ENCODE measurements at places on chromosomes 7 and 10.

DNA sequence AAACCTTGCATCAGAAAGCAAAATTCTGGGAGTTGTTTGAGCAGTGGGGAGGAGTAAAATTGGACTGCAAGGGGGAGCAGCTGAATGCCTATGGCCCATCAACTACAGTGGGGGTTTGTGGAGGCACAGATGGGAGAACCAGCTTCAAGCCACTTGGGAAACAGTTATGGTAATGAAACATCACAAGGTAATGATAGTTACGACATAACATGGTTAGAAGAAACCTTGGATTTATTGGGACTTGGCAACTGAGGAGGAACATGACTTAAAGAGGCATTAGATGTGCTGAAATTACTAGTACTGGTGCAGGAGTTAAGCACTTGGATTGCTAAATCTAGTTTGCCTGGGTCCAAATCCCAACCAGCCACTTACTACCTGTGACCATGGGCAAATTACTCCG, 868.4 kb downstream of the KCNMA1 start:
- DNase-seq = no peak

DNA sequence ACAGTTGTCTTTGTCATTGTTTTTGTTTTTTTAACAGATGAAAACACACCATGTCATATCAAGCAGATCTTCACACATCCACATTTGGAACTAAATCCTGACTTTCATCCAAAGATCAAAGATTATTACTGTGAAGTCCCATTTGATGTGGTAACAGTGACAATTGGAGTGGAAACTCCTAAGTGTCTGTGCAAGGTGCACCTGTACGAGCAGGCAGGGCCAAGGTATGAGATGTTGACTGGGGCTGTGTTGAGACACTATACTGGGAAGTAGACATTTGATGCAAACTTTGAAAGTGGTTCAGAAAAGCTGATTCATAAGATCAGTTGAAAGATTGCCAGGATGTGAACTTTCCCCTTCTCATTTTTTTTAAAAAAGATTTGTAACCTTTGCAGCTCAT, 152.3 kb downstream of the CPED1 start:
- DNase-seq = no peak

DNA sequence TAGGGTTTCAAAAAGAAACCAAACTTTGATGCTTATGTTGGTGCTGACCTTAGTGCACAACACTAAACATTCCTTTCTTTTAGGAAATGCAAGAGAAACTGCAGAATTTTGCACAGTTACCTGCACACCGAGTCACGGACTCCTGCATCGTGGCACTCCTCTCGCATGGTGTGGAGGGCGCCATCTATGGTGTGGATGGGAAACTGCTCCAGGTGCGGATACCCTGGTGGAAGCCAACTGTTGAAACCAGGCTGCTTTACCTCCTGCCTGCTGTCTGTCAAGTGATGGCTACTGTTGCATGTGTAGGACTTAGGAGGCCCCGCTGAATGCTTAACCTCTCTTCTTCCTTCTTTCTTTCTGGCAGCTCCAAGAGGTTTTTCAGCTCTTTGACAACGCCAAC, 11.7 kb downstream of the CASP2 start:
- DNase-seq = peak; percentile 42

GRCh38 chr10:127145173-127145572, 51.2 kb downstream of the INSYN2A start:
- DNase-seq = no peak

GRCh38 chr7:28695300-28696295, 262.5 kb downstream of the TRIL start:
- no peak for DNase-seq

DNA sequence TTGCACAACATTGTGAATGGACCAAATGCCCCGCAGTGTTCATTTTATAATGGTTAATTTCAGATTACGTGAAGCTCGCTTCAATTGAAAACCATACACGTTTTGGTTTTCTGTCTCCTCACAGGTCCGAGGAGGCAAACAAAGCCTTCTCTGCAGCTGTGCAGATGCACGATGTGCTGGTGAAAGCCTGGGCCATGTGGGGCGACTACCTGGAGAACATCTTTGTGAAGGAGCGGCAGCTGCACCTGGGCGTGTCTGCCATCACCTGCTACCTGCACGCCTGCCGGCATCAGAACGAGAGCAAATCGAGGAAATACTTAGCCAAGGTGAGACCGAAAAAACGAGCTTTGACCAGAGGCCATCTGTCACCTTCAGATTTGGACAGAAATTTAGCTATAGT, 110.3 kb downstream of the TRRAP start:
- no peak for DNase-seq

- DNase-seq = no peak
Measured at GRCh38 chr10:44399659-44400451, 15.0 kb upstream of the CXCL12 start.

GRCh38 chr10:98289802-98290209, 21.8 kb upstream of the LOXL4 start:
- DNase-seq = no peak

DNA sequence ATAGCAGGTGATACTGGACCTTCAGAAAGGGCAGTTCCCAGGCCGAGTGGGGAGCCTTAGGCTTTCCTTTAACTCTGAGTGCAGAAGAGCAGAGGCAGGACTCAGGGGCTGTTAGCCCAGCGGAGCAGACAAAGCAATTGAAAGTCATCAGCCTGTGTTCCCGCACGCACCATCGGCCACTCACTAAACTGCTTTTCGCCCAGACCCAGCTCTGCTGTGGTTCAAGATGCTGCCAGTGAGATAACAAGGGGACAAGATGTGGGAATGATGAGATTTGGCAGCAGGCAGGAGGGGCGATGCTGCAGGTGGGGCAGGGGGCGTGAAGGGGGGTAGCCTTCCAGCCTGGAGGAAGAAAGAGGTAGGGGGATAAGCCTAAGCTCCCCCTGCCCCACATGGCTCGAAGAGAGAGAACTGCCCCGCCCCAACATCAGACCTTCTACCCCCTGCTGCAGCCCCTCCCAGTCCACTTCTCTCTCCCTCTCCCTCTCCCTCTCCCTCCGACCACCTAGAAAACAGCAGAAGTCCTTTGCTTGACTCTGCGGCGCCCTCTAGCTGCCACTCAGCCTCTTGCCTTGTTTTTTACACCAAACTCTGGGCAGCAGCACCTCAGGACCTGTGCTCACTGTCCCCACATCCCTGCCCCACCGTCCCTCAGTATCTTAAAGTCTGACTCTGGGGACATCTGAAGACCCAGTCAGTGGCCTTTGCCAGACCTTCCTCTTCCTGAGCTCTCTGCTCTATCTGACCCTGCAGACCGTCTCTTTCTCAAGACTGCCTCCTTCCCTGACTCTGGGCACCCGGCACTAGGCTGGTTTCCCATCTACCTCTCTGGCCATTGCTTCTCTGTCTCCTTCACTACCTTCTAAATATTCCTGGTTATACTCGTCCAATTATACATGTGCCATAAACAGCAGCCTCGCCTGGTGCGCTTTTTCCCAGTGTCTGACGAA, 110.5 kb downstream of the C10orf105 start:
- peak; percentile 88 for DNase-seq

DNA sequence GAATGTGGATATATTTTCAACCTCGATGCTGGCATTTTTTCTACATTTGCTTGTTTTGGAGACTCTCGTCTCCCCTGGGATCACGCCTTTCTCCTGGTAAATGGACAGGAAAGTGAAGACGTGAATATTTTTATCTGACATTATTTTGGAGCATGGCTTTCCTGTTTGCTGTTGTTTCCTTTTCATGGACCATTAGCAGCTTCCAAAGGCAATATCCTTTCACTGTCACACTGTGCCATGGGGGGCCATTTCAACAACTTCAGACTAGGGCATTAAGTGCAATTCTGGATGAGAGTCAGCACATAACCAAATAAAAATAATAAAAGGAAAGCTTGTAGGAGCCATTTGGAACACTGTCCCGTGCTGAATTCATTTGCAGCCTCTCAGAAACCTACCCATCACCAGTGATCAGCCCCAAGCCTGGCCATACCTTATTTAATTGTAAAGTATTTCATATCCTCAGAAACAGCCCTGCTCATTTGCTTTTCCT, 75.9 kb upstream of the NEUROD6 start:
- no peak for DNase-seq

GRCh38 chr10:11113156-11113555, 95.5 kb downstream of the CELF2 start:
- no peak for DNase-seq

DNA sequence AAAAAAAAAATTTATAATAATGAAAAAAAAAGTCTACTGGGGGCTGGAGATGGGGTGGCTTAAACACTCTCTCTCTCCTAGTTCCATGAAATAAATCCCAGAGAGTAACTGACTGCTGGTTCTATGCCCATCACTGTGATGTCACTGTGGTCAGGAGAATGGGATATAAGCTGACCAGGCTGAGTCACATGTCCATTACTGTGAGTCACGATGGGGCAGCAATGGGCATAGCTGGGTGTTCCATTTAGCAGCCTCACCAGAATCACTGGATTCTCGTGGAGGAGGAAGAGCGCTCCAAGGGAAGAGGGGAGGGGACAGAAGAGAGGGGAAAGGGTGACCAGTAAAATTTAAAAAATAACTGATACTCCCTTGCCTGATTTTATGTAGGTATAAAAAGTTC, 37.1 kb downstream of the MASTL start:
- DNase-seq = peak; percentile 25

Data from hepatocyte (in vitro differentiated cells).